ENCODE measurements at places on chromosomes 16 and 17.

DNA sequence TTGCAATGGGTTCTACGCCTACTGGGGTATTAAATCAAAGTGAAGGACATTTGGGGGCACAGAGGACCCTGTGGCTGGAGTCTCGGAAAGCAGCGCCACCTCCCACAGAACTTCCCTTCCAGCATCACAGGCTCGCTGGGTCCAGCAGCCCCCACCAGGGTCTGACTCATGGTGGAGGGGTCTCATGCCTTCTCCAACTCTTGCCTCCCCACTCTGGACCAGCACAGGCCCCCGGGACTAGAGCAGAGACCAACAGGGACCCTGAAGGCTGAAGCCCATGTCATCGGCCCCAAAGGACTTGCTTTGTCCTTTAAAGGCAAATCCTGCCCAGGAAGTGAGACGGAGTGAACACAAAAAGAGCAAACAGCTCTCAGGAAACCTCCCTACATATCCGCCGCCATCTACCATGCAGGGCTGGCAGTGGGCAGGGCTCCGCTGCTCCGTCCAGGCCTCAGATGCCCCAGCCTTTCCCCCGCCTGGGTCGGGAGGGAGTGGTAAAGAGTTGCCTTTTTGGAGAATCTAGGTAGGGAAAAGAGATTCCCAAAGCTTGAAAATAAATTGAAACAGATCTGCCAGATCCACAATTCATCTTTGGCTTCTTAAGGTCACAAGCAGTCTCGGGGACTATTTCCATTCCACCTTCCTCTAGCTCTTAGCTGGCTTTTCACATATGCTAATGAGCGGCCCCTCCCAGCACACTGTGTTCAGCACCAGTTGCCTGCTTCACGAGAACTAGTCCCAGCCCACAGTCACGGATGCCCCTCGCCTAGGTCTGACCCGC is 2.1 kb upstream of the GPRC5C start:
- DNase-seq: no peak

DNA sequence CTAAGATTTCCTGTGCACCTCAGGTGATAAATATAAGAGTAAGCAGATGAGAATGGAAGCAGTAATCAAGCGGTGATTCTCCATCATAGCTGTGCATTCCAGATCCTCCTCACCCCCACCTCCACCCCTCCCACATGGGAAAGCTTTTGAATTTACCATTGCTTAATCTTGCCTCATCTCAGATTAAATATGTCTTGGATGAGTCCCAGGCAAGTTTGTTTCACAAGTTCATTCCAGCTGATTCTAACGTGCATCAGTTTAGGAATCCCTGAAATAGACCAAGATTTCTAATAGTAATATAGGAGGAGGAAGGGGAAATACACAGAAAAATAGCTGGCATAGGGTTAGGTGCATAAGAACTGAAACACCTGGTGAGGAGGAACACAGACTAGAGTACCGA is 396.2 kb upstream of the KIF2B start:
- DNase-seq: no peak

GRCh38 chr16:50126183-50126582 is 26.9 kb upstream of the TENT4B start:
- DNase-seq: no peak

DNA sequence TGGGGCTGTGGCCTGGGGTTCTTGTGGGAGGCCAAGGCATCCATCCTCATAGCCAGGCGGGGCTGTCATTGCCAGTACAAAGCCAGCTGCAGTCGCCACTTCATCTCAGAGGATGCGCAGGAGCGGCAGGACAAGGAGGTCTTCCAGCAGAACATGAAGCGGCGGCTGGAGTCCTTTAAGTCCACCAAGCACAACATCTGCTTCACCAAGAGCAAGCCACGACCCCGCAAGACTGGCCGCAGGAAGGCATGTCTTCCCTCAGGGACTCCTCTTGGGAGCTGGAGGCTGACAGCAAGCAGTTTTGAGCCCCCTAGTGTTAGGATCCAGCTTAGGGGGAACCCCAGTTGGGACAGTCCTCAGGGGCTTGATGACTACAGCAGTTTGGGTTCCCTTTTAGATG is 15.1 kb upstream of the PLEKHG4 start:
- no peak for DNase-seq

DNA sequence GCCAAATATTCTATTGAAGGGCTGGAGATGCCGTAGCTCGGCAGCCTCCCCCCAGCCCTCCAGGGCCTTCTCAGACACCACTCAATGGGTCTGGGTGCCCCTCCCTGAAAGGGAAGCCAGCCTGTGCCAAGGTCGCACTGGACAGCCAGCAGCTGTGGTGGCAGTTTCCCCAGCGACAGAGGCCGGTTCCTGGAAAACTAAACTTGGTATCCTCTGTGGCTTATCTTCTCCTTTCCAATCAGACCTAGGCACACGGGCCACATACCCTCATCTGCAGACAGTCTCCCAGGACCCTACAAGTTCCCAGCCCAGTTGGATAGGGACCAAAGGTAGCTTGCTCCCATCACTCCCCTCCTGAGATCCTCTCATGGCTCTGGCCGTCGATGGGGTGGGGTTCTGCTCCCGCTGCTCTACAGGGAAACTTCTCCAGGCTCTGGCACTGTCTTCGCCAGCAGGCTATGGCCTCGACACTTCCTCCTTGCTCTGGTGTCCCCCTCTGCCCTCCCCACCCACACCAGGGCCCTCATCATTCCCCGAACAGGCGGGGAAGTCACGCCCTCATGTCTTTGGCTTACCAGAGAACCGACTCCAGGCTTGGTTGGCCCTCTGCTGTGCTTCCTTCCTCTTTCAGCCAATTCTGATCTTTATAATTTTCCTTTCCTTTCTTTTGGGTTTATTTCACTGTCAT is 18.3 kb upstream of the IL21R start:
- no peak for DNase-seq

GRCh38 chr17:19629449-19629848 is 19.1 kb upstream of the ALDH3A2 start:
- DNase-seq: no peak

DNA sequence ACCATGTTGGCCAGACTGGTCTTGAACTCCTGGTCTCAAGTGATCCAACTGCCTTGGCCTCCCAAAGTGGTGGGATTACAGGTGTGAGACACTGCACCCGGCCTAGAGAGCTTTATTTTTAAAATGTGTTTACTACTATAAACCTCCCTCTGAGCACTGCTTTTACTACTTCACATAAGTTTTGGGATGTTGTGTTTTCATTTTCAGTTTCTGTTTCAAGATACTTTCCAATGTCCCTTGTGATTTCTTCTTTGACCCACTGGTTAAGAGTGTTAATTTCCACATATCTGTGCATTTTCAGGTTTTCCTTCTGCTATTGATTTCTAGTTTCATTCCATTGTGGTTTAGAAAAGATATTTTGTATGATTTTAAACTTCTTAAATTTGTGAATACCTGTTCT is 74.4 kb downstream of the NETO2 start:
- no peak for DNase-seq

DNA sequence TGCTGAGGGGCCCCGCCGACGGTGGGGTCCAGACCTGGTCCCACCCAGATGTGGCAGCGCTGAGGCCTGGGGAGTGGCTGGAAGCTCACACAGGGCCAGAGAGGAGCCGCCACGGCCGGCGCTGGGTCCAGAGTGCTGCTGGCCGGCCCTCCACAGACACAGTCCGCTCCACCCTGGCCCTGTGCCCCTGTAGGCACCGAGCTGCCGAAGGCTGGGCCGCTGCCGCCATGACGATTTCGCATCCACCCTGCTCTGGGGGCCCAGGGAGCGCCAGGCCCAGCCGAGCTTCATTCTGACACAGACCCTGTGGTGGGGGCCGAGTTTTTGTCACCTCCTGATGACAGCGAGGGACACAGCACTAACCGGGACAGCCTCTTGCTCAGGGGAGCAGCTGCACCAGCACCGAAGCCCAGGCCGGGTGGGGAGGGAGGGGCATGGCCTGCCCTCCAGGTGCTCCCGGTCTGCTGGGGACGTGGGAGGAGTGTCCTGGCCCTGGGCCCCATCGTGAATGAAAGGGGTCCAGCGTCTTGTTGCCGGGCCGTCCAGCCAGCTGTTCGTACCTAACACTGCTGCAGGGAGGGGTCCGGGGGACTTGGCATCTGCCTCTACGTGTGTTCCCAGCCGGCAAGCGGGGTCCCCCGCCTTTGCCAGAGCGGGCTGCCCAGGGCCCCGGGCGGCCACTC is 27.1 kb upstream of the SSTR5 start:
- DNase-seq: no peak

DNA sequence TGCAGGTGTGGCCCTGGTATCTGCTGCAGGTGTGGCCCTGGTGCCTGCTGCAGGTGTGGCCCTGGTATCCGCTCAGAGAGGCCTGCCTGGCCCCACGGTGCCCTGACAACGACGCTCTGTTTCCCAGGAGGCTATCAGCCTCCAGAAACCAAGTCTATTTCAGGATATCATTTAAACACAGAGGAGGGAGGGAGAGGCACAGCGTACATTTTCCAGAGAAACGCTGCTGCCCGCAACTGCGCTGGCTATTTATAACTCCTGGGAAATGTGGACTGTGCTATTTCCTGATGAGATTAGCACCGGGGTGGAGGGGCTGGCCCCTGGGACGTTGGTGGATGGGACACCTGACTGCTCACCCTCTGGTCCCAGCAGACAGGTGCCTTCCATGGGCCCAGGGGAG is 22.5 kb downstream of the TIMM22 start:
- DNase-seq: no peak

All from stimulated activated CD4-positive, alpha-beta T cell treated with anti-CD3 and anti-CD28 coated beads, Interleukin-1b, Interleukin-23, amount 100 ng/mL, for 1 hour (primary cell).